ENCODE measurements at places on chromosomes 6 and 20.

DNA sequence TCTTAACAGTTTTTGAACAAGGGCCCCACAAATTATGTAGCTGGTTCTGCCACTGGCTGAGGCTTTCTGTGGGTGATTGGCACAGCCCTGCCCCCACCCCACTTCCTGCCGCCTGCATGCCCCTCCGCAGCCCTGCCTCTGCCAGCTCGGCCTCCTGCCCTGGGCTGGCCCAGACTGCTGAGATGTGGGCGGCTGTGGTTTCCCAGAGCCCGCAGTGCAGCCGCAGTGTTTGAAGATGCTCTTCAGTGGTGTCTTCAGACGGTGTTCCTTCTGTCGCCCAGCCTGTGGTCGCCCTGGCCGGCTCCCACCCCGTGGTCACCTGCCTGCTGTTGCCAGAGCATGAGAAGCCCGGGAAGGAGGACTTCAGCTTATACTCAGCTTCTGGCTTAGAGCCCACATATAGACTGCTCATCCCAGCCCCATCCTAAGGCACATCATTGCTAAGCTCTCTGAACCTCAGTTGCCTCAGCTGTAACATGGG is 154.3 kb downstream of the VEGFA start:
- DNase-seq, result no peak

DNA sequence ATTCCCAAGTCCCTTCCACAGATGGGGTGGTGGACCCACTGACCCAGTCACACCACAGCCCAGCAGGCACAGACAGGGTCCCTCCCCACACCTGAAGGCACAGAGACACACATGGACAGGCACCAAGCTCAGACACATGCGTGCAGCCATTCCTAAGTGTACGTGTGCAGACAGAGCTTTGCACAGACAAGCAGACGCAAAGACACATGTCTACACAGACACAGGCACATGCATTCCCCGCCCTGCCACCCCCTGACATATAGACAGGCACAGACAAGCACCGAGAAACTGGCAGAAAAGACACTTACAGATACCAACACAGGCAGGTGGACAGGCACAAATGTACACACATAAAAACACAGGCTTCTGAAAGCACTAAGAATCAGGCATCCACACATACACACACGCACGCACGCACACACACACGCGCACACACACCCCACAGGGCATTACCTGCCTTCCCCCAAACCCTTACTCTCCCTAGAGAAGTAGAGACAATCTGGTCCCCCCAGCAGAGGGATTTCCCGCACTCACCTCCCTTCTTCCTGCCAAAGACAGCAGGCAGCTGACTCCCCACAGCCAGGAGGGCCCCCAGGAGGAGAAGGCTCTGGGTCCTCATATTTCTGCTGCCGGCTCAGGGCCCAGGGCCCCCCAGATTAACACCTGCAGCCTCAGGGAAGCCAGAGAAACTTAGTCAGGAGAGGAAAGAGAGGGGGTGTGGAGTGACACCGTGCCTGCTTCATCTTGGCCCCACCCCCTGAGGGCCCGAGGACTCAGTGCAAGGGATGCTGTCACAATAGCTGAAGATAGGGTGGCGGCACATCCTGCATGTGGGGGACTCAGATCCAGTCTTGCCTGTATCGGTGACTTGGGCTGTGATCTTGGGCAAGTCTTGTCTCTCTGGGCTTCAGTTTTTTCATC is at the start of gene WFDC5:
WFDC5 (minus strand) TSS at position 710 of the 921 bp plus-strand sequence; CDS start at position 619, 91 bp downstream.
- DNase-seq, result no peak

DNA sequence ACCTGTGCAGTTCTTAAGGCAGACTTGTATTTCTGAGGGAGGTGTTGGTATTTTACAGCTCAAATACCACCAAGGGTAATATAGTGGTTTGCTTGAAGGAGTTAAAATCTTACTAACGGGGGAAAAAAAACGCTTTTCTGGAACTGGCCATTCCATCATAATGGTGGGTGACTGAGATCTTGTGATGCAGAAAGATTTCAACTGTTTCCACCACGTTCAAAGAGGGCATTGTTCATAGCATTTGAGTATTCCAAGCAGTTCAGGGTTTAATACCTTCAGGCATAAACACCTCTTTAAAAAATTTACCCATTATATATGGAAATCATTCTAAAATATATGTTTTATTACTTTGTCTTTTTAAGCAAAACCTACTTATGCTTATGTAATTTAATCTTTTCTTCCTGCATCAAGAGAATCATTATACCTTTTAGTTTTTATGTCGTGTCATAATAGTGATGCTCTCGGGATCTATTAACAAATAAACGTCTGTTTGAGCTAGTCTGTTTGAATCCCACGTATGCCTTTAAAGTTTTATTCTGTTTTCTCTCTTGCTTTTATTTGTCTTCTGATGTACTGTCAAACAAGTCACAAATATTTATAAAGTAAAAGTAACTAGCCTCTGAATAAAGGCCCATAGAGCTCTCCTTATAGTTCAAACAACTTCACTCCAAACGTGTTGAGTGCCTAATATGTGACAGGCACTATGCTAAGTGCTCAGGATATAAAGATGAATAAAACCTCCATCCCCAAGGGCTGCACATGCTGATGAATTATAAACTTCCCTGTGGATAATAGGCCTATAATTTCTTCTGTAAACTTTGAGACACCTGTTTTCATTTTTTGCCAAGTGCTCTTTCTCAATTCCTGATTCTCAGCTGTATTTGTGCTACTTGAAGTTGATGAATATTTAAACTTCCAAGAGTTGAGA is 298.8 kb upstream of the FERMT1 start:
- DNase-seq, result no peak

DNA sequence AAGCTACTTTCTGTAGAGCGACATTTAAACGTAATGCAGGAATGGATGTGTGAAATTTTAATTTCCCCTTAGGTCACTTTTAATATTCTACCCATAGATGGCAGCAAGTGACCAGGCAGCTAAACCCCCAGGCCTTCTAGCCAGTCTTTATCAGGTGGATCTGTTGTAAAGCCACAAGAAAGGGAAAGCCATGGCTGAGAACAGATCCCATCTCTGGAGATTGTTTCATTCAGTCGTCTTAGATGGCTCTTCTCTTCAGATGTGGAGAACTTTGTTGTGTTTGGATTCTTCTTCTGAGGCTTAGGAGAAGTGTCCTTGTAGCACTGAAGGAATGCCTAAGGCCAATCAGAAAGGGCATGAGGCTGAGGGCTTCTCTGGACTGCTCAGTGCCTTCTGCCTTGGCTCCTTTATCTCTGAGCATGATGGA is 15.8 kb upstream of the RNF182 start:
- DNase-seq, result no peak

GRCh38 chr6:119043265-119043664 is 35.2 kb downstream of the FAM184A start:
- DNase-seq, result no peak

DNA sequence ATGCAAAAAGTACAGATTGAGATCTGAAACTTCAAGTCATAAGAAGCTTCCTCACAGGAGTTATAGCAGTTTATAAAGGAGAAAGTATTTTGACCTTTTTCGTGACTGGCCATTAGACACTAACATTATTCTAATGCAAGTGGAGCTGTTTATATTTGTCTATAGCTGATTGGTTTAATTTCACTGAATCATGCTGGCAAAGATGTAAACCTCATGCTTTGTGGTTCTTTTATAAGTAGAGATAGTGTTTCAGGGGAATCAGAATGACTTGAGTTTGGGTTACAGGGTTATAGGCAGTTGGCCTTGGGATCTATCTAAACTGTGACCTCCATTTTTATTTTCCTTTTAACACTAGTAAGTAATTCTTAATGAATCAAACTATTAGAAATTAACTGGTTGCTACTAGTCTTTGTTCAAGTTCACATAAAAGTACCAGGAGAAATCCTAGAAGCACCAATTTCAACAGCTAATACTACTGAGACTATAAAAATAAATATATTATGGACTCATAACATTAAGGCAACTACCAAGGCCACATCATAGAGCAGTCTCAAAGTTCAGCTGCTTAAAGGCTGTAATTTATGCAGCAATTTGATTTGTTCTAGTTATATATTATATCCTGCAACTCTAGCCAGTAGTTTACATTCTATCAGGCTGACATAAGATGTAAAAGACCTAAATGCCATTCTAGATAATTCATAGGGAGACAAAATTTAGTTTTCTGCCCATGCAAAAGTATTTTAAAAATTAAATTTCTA is 94.0 kb downstream of the RNGTT start:
- no peak for DNase-seq

- no peak for DNase-seq
Measured at GRCh38 chr6:6565488-6565887, 23.0 kb upstream of the LY86 start.

- no peak for DNase-seq
Measured at GRCh38 chr6:36688063-36688738, 9.4 kb upstream of the RAB44 start.

GRCh38 chr6:122727244-122727643 is 52.3 kb upstream of the FABP7 start:
- DNase-seq, result no peak

- DNase-seq, result no peak
Measured at GRCh38 chr6:1230281-1230680, 81.6 kb upstream of the FOXQ1 start.

GRCh38 chr6:36349240-36349639 is 12.6 kb upstream of the BNIP5 start:
- DNase-seq, result no peak

DNA sequence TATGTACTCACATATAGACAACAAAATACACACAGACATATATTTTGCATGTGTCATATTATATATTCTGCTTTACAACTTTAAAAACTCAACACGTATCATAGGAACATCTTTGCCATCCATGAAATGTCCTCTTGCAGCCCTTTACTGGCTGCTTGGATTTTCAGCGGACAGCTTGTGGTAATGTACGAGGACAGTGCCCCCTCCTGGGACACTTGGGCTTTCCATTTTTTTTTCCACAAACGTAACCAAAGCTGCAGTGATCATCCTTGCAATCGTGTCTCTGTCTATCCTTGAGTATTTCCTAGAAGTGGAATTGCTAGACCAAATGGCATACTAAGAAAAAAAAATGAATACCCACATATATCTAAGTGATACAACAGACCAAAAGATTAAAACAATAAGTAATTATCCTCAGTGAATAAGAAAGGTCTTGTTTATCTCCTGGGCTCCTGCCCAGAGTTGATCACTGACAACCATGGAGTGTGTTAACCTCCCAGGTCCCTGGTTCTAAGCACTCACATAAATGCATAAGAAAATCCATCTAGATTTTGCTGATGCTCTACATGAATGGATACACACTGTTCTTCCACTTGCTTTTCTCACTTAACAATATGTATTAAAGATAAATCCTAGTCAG is 18.1 kb downstream of the BPI start:
- DNase-seq, result no peak

DNA sequence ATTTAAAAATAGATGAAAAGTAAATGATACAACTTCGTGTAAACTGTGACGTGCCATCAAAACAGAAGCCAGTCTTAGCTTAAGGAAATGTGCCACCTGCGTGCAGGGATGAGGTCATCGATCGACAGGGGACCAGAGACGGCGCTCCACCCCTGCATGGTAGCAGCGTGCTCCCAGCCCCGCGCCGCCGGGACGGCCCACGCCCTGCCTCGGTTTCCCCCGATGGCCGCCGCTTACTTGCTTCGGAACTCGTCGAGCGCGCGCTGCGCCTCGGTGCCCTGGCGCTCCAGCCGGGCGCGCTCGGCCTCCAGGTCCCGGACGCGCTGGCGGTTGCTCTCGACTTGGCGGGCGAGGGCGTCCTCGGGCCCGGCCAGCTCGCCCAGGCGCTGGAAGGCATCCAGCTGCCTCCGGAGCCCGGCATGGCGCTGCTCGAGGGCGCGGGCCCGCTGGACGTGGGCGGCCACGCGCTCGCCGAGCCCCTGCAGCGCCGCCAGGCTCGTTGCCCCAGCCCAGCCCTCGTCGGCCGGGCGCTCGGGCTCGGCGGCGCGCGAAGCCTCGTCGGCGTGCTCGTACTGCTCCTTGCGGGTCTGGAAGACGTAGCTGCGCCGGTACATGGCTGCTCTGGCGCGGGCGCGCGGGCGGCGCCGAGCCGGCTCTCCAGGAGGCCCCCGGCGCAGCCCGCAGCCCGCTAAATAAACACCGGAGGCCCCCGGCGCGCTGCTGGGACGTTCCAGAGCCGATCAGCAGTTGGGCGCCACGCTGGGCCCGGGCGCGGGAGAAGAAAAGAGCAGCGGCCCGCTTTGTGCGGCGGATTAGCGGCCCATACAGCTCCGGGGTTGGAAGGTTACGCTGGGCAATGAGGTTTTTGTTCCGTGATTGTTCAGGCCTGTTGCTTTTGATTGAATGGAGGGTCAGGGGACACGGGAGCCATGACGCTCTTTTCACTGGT is at the start of gene BFSP1:
BFSP1 (minus strand) TSS at position 664 of the 949 bp plus-strand sequence; CDS start at position 614, 50 bp downstream.
- no peak for DNase-seq

GRCh38 chr6:105884011-105884410 is 202.1 kb upstream of the PRDM1 start:
- no peak for DNase-seq

- DNase-seq, result no peak
Measured at GRCh38 chr20:25493137-25493536, 85.7 kb downstream of the GINS1 start.

DNA sequence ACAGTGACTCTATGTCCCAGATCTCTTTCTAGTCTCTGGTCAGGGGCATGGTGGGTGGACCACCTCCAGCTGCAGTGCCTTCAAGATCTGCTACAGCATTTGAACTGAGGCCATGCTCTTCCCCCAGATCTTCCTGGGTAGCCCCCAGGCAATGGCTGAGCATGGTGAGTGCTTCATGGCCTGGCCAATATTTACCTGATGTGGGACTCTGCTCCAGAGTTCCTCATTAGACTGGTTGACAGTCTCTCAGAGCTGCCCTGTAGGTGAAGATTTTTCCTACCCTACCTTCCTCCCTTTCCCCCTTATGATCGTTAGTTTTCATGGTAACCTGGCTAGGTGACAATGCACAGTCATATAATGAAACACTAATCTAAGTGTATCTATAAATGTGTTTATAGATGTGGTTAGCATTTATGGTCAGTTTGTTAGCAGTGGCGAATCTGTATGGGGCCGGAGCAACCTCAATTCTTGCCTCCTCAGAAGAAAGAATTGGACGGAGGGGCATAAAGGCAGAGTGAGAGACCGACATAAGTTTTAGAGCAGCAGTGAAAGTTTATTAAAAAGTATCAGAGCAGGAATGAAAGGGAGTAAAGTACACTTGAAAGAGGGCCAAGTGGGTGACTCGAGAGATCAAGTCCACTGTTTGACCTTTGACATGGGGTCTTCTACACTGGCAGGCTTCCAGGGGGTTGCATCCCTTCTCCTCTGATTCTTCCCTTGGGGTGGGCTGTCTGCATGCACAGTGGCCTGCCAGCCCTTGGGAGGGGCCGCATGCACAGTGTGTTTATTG is 256.3 kb downstream of the CD83 start:
- no peak for DNase-seq

- DNase-seq, result peak; percentile 67
Measured at GRCh38 chr6:27188885-27189418, 58.5 kb upstream of the PRSS16 start.
